ENCODE measurements at places on chromosomes 13 and 19.

- DNase-seq: no peak
Observed at GRCh38 chr13:111792956-111793355, 274.0 kb upstream of the SOX1 start.

DNA sequence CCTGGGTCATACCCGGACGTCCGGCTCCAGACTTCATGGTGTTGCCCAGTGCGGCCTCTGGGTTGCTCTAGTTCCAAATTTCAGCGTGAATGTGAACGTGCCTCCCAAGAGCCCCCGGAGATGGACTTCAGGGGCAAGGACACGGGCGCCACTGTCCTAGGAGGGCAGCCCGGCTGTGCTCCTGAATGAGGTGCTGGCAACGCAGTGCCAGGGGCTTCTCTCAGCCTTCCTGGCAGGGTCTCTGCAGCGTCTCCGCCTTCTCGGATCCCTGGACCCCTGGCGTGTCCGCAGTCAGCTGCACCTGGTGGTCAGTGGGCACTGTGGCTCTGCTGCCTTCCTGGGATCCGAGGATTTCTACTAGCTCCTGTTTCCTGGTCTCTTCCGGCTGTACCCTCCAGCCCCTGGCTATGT, 101.7 kb upstream of the MCF2L start:
- DNase-seq: no peak

DNA sequence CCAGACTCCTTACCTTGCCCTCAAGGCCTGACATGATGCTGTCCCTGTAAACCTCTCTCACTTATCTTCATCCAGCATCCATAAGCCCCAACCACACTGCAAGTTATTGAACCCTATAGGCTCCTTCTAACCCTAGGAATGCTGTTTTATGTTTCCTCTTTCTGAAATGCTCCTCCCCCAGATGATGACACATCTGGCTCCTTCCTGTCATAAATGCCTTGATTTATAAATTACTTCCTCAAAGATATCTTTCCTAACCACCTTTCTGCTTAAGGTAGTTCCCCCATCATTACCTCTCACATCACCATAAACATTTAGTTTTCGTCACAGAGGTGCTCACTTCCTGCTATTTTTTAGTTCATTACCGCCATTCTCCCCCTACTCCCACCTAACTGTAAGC, 12.3 kb downstream of the RUBCNL start:
- DNase-seq: no peak

GRCh38 chr19:46766569-46767317, 20.5 kb upstream of the STRN4 start:
- DNase-seq: no peak

DNA sequence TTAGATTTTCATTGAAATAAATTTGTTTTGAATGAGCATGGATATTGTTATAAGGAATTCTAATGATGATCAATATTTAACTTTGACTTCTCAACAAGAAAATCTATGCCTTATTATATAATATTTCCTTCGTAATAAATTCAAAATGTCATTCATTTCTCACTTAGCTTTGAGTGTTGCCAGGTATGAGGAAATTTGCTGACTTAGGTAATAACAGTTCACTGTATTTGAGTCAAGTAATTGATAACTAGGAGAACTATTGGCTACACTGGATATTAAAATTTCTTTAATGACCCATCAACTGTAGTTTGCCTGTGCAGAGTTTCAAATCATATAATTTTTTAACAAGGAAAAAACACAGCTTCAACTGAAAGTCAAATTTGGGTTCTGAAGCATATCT, 746.6 kb downstream of the SLITRK5 start:
- no peak for DNase-seq

- DNase-seq: no peak
Observed at GRCh38 chr19:38648769-38649304, 1.4 kb downstream of the ACTN4 start.

Data from CMK (cell line).